ENCODE measurements at places on chromosomes 13 and 19.

GRCh38 chr19:40129425-40129824 is 38.7 kb upstream of the ZNF780A start:
- DNase-seq, result no peak

DNA sequence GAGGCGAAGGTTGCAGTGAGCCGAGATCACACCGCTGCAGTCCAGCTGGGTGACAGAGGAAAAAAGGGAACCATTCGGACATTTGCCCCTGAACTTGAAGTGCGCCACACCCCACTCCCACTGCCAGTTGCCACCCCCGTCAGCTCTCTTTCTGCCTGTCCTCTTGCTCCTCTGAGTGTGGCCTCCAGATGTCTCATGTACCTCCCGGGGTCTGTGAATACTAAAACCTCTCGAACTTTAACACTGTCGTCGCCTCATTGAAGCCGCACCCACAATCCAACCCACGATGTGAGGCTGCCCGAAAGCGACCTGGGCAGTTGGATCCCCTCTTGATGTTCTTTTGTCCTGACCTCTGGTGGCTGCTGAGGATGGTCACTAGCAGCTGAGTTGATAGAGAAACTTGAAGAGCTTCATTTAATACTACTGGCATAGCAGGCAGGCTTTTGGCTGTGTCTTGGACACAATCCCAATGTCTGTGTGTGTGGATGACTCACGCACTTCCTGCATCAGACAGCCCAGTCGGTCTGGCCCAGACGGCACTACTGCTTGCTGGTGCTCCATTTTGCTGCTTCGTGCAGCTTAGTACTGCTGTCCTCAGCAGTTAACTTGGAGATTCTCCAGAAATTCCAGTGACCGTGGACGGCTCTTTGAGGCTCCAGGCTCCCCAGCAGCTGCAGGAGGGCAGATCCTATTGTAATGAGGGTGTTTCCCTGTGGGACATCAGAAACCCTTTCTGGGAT is 4.2 kb downstream of the FPR3 start:
- no peak for DNase-seq

- DNase-seq, result no peak
These were observed 18.2 kb downstream of the LSM4 start for GRCh38 chr19:18304458-18305310.

DNA sequence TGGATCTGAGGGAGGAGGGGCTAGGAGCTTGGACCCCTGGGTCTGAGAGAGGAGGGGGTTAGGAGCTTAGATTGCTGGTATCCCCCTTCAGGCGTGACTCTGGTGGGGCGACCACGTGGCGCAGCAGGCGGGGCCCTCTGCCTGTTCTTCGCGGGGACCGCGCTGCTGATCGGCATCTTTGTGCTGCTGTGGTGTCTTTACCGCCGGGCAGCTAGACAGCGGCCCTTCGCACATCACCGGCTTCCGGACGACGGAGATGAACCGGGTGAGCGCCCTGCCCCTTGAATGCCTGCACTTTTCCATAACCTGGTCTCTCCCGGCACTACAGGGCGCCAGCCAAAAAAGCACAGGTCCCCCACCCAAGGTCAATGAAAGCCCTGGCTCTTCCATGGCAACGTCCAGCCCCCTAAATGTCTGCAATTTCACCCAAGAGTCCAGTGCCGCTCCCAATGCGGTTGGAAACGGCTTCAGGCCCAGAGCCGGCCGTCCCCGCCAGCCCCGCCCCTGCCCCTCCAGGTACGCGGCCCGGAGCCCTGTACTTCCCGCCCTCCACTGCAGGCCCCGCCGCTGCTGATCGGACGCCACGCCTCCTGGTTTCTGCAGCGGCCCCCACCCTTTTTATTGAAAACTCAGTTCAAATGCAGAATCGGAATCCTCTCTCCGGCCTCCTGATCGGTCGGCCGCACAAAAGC is 2.8 kb downstream of the GFY start:
- DNase-seq, result peak; percentile 60

- DNase-seq, result no peak
These were observed 69.0 kb upstream of the PCDH9 start for GRCh38 chr13:67299072-67299635.

- DNase-seq, result no peak
These were observed 15.7 kb upstream of the LDLR start for GRCh38 chr19:11073568-11073967.

DNA sequence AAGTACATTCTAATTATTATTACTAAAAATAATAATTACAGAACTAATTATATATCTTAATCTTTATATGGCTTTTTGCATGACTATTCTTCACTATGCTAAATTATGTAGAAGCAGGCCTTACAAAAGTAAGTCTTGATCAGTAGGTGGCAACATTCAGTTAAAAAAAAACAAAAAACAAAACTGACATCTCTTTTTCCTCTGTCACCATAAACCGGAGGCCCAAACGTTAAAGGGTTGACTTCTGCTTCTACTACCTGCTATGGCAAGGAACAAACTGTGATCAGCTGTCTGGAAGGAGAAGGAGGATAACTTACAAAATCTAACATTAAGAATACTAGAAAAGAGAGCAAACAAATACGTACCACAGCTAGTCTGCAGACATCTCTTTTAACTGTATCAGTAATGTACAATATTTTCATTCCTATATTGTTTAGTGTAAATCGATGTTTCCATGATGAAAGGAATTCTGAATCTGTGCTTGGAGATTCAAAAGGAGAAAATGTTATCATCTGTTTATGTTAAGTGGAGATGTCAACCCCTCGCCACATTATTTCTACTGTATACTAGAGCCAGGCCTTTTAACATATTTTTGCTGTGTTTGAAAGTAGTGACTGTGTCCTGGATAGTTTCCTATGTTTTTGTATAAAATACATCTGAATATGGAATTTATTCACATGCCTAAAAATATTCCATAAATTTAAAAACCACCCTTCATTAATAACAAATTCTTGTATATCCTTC is 1525.4 kb downstream of the SLITRK1 start:
- no peak for DNase-seq

- peak; percentile 59 for DNase-seq
These were observed 294.2 kb downstream of the ZNF536 start for GRCh38 chr19:30666301-30666803.

GRCh38 chr13:58782736-58783135 is 1151.2 kb downstream of the PCDH17 start:
- no peak for DNase-seq

GRCh38 chr13:102018716-102019115 is 383.1 kb downstream of the FGF14 start:
- no peak for DNase-seq

GRCh38 chr13:22964245-22964966 is 216.4 kb upstream of the SGCG start:
- DNase-seq, result no peak
